ENCODE measurements at places on chromosomes 16 and 17.

GRCh38 chr16:75265911-75266701, 14.7 kb upstream of the BCAR1 start:
- DNase-seq: no peak

DNA sequence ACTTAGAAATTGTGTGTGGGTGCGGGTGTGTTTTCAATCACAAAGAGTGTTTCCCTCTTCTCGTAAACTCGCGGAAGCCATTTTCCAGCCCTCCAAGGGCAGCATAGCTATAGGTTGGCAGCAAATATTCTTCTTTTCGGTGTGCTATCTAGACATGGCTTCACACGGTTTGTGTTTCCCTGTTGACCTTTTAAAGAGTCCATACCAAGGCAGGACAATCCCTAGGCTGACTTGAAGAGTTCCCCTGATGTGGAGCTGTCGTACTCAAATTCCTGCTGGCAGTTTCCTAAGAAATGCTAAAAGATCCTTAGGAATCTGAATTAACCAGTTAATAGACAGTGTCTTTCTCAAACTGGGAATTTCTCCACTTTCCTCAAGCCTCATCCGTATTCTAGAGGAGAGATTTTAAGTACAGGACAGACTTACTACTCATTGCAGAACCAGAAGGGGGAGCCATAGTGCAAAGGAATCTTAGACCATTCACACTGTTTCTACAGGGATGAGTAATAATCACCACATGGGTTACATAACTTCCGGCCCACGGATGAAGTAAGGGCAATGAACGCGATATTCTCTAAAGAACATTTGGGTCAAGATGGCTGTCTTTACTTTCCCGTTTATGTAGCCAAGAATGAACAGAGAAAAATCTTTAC, 288.6 kb upstream of the ELAC2 start:
- DNase-seq: no peak

DNA sequence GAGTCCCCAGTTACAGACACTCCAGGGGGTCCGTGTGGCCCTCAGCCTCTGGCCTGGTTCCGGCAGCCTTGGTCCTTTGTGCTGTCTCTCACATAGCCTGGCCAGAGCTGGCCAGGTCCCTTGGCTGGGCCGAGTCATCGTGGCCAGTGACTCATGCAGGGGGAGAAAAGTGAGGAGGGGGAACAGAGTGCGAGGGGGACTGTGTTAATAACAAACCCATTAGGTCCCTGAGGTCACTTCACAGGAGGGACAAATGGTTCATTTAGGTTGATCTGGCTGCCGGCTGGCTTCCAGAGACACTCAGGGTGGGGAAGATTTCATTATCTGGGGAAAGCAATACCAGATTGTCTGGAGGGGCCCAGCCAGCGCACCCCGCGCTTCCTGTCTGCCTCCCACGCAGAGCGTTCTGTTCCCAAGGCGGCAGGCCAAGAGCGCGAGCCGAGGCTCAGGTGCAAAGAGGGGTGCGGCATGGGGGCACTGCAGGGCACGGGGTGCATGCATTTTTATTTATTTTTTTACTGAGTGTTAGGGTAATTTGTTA, 223.1 kb downstream of the SEC14L1 start:
- DNase-seq: no peak

- no peak for DNase-seq
Observed at GRCh38 chr16:89709716-89710432, 8.4 kb upstream of the SPATA2L start.

DNA sequence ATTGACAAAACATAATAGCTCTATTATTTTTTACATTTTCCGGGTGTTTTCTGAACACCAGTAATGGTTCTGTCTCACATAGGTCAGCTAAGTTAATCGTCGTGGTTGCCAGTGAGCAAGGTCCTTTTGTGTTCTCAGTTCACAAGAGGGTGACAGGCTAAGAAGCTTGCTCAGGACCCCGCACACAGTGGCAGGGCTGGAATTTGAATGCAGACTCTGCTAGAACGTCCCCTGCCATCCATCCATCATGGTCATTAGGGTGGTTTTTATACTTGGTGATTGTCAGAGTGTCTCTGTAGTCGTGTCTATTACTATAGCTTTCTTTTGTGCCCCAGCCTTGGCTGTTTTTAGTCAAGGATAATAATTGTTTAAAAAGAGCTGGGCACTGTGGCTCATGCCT, 176.2 kb downstream of the SNX29 start:
- DNase-seq: no peak

GRCh38 chr17:45223539-45224528, 2.1 kb downstream of the FMNL1 start:
- peak; percentile 30 for DNase-seq

GRCh38 chr17:79034931-79035485, 11.0 kb downstream of the C1QTNF1 start:
- no peak for DNase-seq

GRCh38 chr16:49596068-49596467, 222.5 kb downstream of the C16orf78 start:
- no peak for DNase-seq

Data from stimulated activated CD4-positive, alpha-beta T cell treated with anti-CD3 and anti-CD28 coated beads, Interleukin-4, amount 100 ng/mL, for 48 hours (primary cell).